Activated naive CD4-positive, alpha-beta T cell treated with anti-CD3 and anti-CD28 coated beads, Interleukin-2, amount 10 ng/mL, durations not matched to agents 7 days and 5 days (primary cell): ENCODE measurements at places on chromosomes 3 and 15.

- DNase-seq: no peak
Measured at GRCh38 chr3:167929968-167930367, 165.8 kb downstream of the GOLIM4 start.

DNA sequence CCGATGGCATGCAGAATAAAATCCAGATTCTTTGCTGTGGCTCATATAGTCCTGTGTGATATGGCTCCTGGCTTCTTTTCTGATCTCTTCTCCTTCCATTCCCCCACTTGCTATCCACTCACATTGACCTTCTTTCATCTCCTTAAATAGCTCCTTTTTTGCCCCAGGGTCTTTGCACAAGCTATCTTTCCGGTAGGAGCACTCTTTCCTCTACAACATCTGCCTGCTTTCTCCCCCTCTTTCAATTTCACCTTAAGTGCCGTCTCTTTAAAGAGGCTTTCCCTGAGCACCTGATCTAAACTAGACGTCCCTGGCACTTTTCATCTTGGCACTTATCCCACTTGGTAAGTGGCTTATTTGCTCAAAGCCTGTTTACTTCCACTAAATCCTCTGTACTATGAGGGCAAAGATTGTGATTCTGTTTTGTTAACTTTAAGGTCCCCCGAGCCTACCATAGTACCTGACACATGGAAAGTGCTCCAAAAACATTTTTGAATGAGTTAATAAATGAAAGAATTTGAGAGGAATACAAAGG is 323.3 kb upstream of the TLE3 start:
- DNase-seq: no peak

GRCh38 chr3:52705438-52705687 is 228 bp downstream of the GLT8D1 start:
- no peak for DNase-seq

GRCh38 chr3:2714834-2715233 is 395.3 kb downstream of the IL5RA start:
- no peak for DNase-seq

DNA sequence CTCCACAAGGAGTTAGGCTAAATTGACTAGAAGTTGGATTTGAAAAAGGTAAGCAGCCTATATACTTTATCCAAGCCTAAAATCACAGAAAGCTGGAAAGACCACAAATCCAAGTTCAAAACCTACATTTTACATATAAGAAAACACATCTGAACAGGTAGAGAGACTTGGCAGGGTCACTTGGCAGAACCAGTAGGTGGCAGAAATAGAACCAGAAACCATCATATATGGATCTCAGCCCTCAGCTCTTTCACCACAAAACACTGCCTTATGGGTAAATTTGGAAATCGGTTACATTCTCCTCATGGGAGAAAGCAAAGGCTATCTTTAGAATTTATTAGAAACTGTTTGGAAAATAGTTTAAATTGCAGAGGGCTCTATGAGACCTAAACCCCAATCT is 44.2 kb downstream of the MKRN2 start:
- no peak for DNase-seq

GRCh38 chr15:50828610-50829206 is 63.2 kb upstream of the SPPL2A start:
- no peak for DNase-seq

DNA sequence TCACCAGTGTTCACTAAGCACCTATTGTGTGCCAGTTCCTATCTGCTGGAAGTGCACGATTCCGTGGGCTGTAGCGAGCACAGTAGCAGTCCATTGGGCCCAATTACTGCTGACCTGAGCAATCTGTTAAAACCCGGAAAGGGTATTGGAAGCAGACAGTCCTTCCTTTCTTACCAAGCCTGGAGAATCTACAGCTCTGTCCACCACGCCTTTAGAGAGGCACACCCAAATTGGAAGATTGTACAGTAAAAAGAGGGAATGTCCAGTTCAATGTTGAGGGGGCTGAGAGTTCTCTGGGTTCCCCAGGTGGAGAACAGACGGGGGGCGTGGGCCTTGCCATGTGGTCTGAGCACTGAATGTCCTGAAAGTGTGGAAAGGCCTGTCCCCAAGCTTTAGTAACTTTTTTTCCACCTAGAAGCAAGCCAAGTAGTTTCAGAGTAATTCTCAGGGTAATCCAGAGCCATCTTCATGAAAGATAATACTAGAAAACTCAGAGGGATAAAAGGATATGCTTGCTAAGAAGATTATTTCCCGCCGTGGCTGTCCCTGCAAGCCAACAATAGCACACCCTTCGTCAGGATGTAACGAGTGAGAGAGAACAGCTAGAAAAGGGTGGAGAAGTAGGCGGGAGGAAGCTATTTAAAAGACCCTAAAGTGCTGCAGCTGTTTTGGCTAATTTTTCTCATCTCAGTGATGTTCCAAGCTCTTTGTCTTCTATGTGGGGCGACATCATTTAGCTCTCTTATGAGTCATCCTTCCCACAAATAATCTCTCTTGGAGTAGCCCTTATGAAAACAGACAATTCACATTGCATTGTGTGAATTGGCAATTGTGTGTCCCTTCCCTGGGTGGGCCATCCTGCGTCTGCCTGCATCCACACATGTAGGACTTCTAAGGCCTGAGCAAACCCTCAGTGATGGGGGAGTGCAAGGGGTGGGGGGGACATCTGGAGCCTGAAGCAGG is 181.0 kb downstream of the ATG7 start:
- no peak for DNase-seq

DNA sequence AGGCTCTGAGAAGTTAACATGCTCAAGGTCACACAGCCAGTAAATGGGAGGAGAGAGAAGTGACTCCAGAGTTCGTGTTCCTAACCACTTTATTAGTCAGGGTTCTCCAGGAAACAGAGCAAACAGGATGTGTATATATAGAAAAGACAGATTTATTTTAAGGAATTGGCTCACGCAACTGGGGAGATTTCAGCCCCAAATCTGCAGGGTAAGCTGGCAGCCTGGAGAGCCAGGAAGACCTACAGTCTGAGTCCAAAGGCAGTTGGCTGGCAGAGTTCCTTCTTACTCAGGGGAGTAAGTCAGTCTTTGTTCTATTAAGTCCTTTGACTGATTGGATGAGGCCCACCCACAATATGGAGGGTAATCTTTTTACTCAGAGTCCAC is 118.2 kb upstream of the PROK2 start:
- DNase-seq: no peak

- no peak for DNase-seq
Measured at GRCh38 chr3:141287326-141287725, 55.7 kb downstream of the PXYLP1 start.

- no peak for DNase-seq
Measured at GRCh38 chr3:115502128-115502527, 121.2 kb upstream of the GAP43 start.

DNA sequence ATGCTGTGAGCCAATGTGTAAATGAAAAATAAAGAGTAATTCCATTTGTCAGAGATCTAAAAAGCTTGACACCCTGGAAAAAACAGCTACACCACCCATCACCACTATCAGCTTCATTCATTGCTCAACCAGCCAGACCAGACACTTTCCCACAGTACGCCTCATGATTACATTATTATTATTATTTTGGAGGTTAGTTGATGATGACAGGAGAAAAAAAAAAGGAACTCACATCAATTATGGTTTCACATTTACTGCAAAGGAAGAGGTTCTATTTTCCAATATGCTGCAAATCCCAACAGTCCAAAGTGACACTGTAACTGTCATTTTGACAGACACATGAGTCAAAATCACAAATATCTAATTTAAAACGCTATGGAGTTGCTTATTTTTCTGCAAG is 134.7 kb upstream of the TSC22D2 start:
- no peak for DNase-seq

DNA sequence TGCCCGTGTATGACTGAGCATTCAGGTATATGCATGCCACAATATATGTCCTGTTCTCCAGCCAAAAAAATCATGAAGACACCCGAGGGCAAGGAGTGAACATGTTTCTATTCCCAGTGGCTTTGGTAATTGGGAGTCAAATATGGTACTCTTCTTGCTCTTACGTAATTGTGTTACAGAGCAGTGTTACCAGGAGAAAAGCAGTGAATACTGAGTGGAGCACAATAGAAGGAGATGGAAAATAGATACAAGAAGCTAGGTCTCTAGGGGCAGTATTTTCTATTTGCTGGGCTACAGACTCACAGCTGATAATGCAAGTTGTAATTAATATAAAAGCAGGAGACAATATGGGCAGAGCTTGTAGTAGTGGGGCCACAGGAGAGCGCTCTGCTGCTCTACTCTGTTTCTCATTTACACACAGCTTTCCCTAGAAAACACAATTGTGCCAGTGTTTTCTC is 13.2 kb downstream of the MEIS2 start:
- DNase-seq: no peak

DNA sequence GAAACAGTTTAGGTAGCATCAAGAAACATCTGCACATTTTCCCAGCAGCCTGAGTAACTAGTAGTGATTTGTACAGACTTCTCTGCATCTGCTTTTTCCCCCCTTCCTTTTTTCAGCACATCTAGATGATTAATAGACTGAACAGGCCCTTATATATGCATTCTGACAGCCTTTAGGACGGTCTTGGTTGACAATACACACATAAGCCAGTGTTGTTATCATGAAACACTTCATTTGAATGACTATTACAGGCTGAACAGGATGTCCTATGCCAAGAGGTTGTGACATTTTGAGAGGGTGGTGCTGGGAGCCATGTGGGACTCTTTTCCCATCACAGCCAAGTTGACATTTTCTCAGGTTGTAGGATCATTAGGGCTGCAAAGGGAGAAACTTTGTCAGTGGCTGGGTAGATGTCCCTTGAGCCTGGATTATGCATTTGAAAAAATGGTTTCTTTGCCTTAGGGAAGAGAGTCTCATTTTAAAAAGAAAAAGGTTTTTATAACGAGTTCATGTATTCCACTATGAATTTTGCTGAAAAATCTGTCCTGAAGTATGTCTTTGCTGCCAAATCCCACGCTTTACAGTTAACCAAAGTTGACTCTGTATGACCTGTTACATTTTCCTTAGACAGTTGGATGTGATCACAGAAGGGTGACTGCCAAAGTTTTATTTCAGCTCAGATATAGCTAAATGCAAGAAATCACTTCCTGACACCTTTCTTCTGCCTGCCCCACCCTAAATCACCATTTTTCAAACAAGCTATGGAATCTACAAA is 73.7 kb downstream of the FILIP1L start:
- DNase-seq: no peak

DNA sequence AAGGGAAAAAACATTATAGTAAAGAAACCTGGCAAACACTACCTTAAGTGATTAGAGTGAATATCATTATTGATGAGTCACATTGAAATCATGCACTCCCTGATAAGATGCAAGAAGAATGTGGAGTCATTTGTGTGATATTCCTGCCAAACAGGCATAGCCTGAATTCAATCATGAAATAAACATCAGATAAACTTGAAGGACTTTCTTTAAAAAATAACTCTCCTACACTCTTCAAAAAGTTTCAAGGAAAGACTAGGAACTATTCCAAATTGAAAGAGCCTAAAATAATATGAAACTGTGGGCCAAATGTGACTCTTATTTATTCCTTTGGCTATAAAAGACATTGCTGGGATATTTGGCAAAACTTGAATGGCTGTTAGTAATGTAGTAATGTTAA is 625.7 kb upstream of the LMCD1 start:
- DNase-seq: no peak

DNA sequence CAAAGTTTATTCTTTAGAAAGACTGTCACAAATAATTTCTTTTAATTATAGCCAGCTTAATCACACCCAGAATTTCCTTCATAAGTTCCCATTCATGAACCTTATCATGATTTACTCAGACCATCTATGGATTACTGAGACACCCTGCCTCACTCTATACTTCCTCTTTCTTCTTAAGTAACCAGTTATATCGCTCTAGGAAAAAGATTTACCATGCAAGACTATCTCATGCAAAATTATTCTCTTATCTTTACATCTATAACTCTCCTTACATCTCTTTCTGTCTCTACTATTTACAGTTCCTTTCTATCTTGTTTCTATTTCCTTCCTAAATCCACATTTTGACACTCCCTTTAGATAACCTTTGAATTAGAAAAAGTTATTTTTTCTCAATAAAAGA is 316.8 kb downstream of the POLQ start:
- DNase-seq: no peak

DNA sequence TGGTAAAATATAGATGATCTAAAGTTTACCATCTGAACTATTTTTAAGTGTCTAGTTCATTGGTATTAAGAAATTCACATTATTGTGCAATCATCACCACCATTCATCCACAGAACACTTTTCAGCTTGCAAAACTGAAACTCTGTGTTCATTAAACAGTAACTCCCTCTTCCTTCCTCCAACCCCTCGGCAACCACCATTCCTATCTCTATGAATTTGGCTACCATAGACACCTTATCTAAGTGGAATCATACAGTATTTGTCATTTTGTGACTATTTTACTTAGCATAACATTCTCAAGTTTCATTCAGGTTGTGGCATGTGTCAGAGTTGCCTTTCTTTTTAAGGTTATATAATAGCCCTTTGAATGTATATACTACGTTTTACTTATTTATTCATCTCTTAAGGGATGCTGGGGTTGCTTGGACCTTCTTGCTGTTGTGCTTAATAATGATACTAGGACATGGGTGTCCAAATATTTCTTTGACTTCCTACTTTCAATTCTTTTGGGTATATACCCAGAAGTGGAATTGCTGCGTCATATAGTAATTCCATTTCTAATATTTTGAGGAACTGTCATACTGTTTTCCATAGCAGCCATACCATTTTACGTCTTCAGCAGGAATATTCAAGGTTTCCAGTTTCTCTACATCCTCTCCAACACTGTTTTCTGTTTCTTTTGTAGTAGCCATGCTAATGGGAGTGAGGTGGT is 20.9 kb downstream of the KAT2B start:
- no peak for DNase-seq
